ENCODE measurements at places on chromosomes 13 and 19.

DNA sequence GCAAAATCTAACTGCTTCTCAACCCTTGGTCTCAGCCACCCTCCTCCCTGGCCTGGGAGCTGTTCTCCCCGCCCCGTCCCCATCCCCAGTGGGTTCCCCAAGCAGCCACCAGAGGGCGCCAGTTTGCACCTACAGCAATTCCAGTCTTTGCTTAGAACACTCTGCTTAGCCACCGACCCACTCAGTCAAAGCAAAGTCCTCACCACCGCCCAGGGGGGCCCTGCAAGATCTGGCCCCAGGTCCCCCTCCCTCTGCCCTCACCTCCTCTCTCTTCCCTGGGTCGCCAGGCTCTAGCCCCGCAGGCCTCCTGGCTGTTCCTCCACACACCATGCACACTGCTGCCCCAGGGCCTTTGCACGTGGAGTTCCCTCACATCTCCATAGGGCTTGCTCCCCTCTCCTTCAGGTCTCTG, 12.4 kb downstream of the TMEM143 start:
- peak; percentile 84 for DNase-seq

- no peak for DNase-seq
These were observed 1.8 kb upstream of the CEACAM16 start for GRCh38 chr19:44696939-44697669.

DNA sequence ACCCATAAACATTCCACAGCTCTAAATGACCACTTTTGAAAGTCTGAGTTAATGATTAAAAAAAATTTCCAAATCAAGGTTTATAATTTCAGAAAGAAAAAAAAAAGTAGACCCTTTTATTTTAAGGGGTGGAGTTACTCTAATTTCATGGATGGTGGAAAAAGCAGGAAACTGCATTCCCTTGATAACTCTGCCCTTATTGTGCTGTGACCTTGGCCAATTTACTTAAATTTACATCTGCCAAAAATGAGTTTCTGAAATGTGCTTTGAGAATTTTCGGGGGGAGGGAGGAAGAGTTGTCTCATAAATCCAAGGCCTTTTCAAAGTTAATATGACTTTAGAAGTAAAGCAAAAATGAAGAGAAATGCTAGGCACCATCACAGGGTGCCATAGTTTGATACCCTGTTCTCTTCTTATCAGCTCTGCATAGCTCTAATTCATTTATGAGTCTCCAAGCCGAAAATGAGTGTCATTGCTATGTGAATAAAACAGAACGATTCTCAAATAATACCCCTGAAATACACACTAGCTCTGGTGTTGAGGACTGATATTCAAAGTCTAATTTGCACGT, 367.0 kb downstream of the DACH1 start:
- no peak for DNase-seq

- DNase-seq: no peak
These were observed 726 bp upstream of the TGFB1 start for GRCh38 chr19:41354343-41354953.

GRCh38 chr13:99995104-99995588, 13.6 kb downstream of the ZIC2 start:
- no peak for DNase-seq

GRCh38 chr19:46634656-46635218, 1.3 kb downstream of the GNG8 start:
- no peak for DNase-seq

DNA sequence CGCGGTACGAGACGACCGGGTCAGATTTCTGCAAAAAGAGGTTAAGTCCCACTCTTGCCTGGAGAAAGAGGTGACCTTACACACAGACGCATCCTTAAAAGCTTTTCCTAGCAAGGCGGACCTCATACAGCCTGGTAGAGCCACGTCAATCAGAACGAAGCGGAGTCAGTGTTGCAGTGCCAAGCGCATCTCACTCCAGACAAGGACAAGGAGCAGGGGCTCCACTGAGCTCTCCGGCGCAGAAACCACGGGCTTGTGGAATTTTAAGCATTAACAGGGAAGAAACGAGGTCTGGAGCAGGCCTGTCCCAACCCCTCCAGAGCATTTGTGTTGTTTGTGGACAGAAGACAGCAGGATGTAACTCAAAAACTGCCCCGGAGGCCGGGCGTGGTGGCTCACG, 7.1 kb downstream of the EEF2 start:
- no peak for DNase-seq

GRCh38 chr19:45676851-45677263, 8.8 kb downstream of the GIPR start:
- peak; percentile 60 for DNase-seq

DNA sequence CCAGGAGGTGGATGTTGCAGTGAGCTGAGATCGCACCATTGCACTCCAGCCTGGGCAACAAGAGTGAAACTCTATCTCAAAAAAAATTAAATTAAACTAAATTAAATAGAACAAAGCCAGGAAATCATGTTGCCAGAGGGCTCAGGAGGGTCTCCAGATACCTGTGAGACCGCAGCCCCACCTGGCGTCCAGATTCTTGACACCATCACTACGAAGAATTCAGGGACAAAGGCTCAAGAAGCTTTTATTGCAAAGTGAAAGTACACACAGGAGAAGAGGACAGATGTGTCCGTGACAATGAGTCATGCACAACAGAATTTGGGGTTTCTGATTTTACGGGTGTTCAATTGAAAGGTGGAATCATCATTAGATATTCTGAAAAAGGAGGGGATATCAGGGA, 76.6 kb downstream of the STOML3 start:
- no peak for DNase-seq

DNA sequence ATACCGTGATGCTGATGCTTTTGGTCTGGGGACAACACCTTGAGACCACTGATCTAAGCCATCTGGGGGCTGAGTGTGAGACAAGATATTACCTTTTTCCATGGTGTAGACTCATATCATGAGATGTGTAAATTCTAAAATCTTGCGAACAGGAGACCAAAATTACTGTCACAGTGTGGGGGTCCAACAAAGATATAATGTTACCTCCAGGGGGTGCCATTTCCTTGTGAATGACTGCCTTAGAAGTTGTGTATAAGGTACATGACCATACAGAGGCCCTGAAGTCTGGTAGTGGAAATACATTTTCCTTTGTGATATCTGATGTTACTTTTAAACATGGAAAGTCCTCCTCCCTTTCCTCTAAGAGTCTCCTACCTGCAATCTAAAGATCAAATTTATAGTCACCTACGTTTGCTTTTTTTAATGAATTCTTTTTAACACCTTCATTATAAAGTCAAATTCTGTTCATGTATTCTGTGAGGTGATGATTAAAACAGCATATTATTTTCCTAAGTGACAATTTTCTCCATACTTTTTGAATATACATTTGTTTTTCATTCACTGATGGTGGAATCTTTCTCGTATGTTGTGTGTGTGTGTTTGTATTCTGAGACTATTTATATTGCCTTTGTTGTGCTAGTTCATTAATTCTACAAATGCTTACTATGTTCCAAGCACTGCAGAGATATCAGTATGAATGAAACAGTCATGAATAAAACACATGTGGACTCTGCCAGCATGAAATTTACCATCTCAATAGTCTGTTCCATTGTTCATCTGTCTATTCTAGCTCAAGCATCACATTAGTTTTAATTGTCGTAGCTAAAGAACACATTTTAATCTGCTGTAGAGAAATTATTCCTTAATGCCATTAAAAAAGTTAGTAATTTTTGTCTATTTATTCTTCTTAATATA, 113.7 kb downstream of the RFC3 start:
- no peak for DNase-seq

DNA sequence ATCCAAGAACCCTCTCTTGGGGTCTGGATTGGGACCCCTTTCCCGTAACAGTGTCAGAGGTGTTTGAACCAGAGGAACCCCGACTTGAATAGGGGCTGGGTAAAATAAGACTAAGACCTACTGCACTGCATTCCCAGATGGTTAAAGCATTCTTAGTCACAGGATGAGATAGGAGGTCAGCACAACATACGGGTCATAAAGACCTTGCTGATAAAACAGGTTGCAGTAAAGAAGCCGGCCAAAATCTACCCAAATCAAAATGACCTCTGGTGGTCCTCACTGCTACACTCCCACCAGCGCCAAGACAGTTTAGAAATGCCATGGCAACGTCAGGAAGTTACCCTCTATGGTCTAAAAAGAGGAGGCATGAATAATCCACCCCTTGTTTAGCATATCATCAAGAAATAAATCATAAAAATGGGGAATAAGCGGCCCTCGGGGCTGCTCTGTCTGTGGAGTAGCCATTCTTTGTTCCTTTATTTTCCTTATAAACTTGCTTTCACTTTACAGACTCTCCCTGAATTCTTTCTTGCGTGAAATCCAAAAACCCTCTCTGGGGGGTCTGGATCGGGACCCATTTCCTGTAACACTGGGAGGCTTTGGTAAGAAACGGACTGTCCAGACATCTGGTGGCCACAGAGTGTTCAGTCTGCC, 4.4 kb upstream of the SIN3B start:
- DNase-seq: no peak

DNA sequence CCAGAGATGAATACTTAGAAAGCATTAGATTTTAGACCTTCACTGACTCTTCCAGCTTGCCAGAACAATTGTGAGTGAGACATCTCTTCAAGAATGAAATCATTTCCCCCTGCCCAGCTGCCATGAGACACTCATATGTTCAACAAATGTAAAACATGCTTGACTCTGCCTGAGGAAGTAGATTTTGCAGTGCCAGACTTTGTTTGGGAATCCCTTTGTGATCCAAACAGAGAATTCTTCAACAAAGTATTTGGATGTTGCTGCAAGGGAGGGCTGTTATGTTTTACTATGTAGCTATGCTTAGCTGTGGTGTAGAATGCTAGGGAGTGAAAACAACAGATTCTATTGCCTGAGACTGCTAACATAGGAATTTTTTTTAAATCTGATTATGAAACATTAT, 416.4 kb downstream of the DCT start:
- no peak for DNase-seq

- no peak for DNase-seq
These were observed 40.2 kb downstream of the CILP2 start for GRCh38 chr19:19578252-19578651.
